ENCODE measurements at places on chromosomes 5 and 9. TPM values are rescaled to one million over a fixed set of nuclear protein-coding genes. Genes with fewer than 3 reads are reported as not detected.

- no peaks in the 10 kb centered on the region for H3K4me1 ChIP-seq
- DNase-seq = no peak
- H3K27ac ChIP-seq = no peak overlapping the region
- no peak overlapping the region for H3K4me3 ChIP-seq
Observed at GRCh38 chr9:117718701-117719100, 14.5 kb downstream of the TLR4 start.

GRCh38 chr5:76576996-76577395 lies 46.2 kb downstream of the F2RL2 start:
- no peaks in the 10 kb centered on the region for H3K27me3 ChIP-seq
- no peak overlapping the region for H3K4me3 ChIP-seq
- peaks cover 11% of the 10 kb centered on the region for H3K4me1 ChIP-seq
- DNase-seq = no peak

- no peaks in the 10 kb centered on the region for H3K4me1 ChIP-seq
- DNase-seq = no peak
- no peak overlapping the region for H3K4me3 ChIP-seq
- H3K27ac ChIP-seq = no peak overlapping the region
- no peaks in the 10 kb centered on the region for H3K27me3 ChIP-seq
Observed at GRCh38 chr5:56298336-56299090, 65.4 kb upstream of the ANKRD55 start.

- no peaks in the 10 kb centered on the region for H3K27me3 ChIP-seq
- H3K4me1 ChIP-seq = peaks cover 4% of the 10 kb centered on the region
- H3K4me3 ChIP-seq = no peak overlapping the region
- H3K27ac ChIP-seq = no peak overlapping the region
Observed at GRCh38 chr5:43154469-43154868, 33.8 kb downstream of the ZNF131 start.

DNA sequence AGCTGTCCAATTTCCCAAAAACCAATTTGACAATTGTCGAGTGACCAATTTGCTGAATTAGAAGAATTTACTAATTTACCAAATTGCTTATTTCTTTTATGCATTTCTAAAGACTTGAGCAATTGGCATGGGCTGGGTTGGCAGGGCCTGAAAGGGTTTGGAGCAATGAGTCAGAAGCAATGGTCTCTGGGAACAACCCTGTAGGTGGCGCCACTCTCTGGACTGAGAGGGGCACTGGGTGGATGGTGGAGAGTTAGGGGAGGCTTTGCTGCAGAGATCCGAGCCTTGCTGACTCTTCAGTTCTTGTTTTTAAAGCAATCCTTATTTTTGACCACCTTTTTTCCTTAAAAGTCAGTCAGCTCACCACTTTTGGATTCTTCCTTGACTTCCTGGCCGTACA lies 71.5 kb upstream of the RPS23 start:
- no peaks in the 10 kb centered on the region for H3K4me1 ChIP-seq
- H3K36me3 ChIP-seq = no peaks in the 10 kb centered on the region
- DNase-seq = peak; percentile 3
- no peaks in the 10 kb centered on the region for H3K27me3 ChIP-seq

Gene GRM6
- polyA plus RNA-seq = not detected

Gene ACOT12
- not detected for polyA plus RNA-seq

Data from naive thymus-derived CD8-positive, alpha-beta T cell (primary cell).